ENCODE measurements at places on chromosomes 3 and 15. TPM values are rescaled to one million over a fixed set of nuclear protein-coding genes. Genes with fewer than 3 reads are reported as not detected.

GRCh38 chr3:26375843-26376530 is 246.6 kb upstream of the LRRC3B start:
- no peak for DNase-seq

DNA sequence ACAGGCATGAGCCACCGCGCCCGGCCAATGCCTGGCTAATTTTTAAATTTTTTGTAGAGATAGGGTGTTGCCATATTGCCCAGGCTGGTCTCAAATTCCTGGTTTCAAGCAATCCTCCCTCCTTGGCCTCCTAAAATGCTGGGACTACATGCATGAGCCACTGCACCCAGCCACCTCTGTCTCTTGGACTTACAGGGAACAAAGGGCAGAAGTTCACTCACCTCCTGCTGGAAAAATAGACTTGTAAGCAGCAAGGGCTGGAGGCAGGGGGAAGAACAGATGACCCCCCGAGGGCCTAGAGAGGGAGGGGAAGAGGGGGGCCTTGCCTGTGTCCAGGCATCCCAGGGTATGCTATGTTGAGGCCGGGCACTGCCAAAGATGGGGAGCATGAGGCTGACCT is 22.2 kb downstream of the DUSP7 start:
- DNase-seq = no peak

- DNase-seq = no peak
These were observed 224.4 kb upstream of the LYSMD4 start for GRCh38 chr15:99957642-99958013.

GRCh38 chr3:45670991-45671390 is 18.2 kb upstream of the SACM1L start:
- no peak for DNase-seq

DNA sequence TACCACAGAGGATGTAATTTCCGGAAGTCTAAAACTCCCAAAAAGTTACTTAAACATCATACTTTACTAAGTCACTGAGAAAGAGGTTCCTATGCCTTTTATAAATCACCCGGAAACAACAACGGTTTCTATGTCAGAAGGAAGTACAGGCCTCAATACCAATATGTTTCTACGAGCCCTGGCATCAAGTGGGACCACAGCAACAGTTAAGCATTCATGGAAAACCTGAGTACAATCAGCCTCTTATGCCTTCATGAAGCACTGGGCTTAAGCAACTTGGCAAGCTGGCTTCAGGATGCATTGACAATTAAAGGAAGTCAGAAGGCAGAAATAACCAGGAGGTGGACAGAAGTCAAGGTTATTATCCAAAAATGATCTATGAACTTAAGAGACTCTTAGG is 19.1 kb upstream of the B3GNT5 start:
- DNase-seq = no peak

DNA sequence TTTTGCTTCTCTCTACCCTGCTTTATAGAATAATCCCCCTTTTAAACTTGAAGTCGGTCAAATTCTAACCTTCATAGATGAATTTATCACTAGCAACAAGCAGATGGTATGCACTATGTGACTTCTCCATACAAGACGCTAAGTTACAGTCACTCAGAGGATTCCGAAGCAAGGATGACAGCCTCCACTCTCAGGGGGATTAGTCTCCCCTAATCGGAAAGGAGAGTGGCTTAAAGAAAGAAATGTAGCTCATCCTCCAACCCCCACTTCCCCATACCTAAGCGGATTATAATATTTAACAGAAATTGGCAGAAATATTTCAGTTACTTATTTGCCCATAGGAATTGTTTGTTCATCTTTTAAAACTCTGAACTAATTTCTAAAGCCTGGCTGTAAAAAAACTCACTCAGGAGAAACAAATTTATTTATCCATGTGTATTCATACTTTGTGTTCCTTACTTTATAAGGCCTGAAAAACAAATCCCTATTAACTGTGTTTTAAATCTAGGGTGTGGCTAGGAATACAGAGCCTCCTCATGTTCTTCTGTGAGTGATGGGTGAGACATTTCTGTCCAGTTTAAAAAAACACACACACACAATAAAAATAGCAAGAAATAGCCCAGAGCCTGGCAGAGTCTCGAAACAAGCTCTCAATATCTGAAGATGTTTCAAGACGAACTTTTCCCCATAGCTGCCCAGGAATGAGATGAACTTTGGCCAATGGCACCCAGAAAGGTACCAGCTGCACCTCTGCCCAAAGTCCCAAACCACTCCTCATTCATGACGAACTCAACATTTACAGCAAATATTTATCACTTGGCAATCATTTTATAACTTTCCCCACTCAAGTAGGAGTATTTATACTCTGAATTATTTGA is 18.7 kb downstream of the SIAH2 start:
- DNase-seq = no peak

DNA sequence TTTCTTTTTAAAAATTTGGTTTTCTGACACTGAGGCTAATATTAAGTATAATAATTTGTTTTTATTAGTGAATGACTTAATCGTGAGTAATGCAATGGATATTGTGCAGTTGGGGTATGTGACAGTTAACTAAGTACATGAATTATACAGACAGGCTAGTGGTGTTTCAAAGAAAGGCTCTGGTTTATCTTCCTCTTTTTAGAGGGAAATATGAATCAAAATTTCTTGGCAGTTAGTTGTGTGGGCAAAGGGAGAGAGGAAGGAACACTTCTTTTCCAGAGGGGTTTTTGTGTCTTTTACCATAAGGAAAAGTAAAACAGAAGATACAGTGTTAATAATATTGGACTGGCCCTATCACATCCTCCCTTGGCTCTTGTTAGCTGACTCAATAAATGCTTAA is 2.7 kb downstream of the ZNF654 start:
- no peak for DNase-seq

DNA sequence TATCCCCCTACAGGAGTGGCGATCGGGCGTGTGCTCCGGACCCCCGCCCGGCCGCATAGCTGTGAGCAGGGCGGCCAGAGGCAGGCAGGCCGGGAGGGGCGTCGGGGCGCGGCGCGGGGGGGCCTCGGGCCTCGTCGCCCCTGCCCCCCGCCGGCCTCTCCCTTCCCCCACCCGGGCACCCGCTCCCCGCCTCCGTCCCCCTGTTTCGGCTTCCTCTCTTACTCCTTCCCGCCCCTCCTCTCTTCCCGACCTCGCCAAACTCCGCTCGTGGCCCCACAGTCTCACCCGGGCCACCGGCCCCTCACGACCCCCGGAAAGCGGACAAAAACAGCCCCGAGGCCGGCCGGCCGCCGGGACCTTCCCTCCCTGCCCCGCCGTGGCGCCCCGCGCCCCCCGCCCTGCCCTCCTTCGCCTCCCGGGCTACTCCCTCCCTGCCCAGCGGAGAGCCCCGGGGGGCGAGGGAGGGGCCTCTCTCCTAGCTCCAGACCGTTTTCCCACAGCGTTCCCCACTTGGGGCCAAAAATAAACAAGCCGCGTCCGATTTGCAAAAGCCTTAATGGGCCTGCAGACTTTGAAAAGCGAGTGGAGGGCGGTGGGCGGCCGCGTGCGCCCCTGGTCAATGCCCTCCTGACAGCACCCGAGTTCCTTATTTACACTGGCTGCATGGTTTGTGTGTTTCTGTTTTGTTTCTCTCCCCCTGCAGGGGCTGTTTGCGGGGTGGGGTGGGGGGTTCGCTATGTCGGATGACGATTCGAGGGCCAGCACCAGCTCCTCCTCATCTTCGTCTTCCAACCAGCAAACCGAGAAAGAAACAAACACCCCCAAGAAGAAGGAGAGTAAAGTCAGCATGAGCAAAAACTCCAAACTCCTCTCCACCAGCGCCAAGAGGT is 1.0 kb downstream of the UBE2E1 start:
- no peak for DNase-seq

DNA sequence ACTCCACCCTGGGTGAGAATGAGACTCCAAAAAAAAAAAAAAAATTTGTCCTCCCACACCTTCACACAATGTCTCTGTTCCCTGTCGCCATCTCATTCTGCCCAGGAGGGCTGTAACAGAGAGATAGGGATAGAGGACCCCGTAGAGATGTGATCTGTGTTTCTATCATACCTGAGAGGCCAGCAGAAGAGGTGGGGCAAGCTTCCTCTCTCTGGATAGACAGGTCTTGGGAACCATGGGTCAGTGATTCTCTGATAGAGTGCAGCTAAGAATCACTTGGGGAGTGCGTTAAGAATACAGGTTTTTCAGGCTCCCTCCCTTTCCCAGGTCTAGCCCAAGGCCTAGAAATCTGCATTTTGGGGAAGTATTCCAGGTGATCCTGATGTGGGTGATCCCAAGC is 8.3 kb downstream of the CA12 start:
- DNase-seq = no peak

- no peak for DNase-seq
These were observed 992 bp downstream of the RHOV start for GRCh38 chr15:40872791-40873693.

GRCh38 chr3:157030712-157031111 is 129.2 kb downstream of the CCNL1 start:
- DNase-seq = no peak

DNA sequence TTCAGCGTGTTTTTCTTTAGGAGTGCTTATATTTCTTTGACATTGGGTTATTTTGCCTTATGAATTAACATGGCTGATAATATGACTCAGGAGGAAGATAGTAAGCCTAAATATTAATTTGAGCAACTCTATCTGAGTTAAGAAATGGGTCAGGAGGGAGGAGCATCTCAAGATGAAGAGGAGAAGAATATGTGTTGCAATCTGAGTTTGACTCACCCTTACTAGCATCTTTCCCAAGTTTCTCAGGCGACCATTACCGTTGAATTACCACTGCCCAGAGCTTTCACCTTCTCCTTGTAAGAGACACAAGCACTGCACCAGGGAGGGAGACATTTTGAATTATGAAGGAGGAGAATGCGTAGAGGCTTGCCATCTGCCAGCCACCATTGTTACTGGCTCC is 138.3 kb upstream of the MYRIP start:
- DNase-seq = no peak

GRCh38 chr3:144864646-144865045 is 893.0 kb downstream of the DIPK2A start:
- no peak for DNase-seq

DNA sequence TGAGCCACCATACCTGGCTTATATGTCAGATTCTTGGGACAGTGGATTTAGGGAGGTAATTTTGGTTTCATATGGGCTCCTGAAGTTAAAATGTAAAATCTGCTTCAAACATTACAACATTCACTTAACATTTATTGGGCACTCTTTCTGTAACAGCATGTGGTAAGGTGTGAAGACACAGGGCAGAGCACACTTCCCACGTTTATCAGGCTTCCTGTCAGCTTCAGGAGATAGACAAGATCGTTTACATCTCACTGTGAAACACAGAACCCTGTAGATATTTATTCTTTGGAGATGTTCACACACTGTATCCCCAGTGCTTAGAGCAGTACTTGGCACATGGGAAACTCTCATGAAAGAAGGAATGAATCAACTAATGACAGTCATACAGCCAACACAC is 426.0 kb upstream of the RARB start:
- no peak for DNase-seq

- DNase-seq = no peak
These were observed 88.5 kb downstream of the ZNF621 start for GRCh38 chr3:40613306-40613705.

DNA sequence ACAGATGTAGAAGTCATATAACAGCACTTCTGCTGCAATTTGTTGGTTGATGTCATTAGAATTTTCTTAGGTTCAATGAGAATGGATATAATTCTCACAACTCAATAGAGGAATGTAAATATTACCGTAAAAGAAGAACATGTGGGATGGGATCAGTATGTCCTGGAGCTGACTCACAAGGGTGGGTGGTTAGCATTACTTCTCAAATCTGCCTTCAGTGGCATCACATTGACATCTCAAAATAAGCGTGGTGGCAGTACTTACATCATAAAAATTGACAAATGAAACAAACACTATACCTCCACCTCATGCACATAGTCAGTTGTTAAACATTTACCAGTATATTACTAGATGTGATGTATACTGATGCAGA is 1068.0 kb upstream of the CADM2 start:
- DNase-seq = no peak

GRCh38 chr3:38022301-38022700 is 7.1 kb downstream of the PLCD1 start:
- DNase-seq = no peak

DNA sequence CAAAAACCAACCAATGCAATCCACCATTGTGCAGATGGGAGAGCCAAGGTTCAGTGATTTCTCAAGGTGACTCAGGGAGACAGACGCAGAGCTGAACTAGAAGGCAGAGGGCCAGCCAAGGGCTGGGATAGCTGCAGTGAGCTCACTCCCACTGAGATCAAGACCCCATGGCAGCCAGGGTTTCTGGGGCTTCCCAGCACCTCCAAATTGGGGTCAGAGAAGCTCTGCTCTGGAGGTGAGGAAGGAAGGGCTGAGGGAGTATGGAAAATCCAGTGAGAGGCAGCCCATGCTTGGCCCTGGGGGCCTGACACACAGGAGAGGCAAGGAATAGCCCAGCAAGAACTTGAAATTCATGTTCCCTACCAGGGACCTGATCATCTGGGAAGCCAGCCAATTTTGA is 61.0 kb downstream of the ISG20 start:
- DNase-seq = no peak

- peak; percentile 51 for DNase-seq
These were observed 76.0 kb downstream of the ETFA start for GRCh38 chr15:76235186-76235826.

DNA sequence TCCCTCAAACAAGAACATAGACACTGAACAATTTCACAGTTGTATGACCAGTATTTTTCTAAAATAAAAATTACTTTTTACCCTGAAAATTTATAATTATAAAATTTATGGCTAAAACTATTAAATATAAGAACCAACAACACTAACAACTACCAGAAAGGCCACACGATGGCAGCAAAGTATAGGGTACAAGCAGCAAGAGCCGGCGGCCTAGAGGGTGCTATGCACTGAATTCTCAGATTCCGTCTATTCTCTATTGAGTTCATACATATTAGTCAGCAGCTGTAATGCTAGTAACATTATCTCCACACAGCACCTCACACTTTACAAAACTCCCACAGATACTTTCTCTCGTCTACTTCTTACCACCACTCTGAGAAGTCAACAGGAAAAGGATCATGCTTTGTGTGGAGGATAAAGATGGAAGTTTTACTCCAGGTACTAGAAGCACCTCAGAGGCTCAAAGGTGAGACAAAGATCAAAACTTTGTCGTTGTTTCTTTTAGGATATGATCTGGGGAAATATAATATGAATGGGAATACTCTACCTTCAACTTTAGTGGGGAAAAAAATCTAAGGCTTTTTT is 160.5 kb downstream of the FGF12 start:
- no peak for DNase-seq

CLDN16 gene
- total RNA-seq = not detected

PLCL2 gene
- 94.9 TPM for total RNA-seq

KIF23 gene
- 2.1 TPM for total RNA-seq

CFAP92 gene
- 0.43 TPM for total RNA-seq

KCNH8 gene
- 0.10 TPM for total RNA-seq

SLC22A13 gene
- total RNA-seq = 0.85 TPM

GABRB3 gene
- not detected for total RNA-seq

LSAMP gene
- total RNA-seq = not detected

ACTRT3 gene
- not detected for total RNA-seq

ZNF502 gene
- total RNA-seq = 2.8 TPM

PLA2G4E gene
- total RNA-seq = not detected

PDCD10 gene
- total RNA-seq = 50.8 TPM

CCDC33 gene
- total RNA-seq = not detected

All from natural killer cell (primary cell).